Glomerular endothelial cell (primary cell): ENCODE measurements at places on chromosomes 4 and X. TPM values are rescaled to one million over a fixed set of nuclear protein-coding genes. Genes with fewer than 3 reads are reported as not detected.

DNA sequence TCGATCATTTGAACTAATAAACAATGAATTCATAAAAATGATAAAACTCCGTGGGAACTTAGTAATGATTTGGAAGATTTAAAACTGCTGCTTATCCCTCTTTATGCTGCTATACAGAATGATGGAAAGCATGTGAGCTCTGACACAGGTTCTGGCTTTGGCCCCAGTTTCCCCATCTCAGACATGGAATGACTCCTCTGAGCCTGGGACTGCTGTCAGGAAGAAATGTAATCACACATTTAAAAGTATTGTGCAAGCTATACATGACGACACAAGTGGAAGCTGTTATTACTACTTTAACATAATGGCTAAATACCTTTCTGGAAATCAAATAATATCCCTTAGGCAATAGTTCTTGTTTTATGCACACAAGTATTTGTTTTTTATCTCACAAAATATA is 161.7 kb downstream of the DCHS2 start:
- DNase-seq: no peak

DNA sequence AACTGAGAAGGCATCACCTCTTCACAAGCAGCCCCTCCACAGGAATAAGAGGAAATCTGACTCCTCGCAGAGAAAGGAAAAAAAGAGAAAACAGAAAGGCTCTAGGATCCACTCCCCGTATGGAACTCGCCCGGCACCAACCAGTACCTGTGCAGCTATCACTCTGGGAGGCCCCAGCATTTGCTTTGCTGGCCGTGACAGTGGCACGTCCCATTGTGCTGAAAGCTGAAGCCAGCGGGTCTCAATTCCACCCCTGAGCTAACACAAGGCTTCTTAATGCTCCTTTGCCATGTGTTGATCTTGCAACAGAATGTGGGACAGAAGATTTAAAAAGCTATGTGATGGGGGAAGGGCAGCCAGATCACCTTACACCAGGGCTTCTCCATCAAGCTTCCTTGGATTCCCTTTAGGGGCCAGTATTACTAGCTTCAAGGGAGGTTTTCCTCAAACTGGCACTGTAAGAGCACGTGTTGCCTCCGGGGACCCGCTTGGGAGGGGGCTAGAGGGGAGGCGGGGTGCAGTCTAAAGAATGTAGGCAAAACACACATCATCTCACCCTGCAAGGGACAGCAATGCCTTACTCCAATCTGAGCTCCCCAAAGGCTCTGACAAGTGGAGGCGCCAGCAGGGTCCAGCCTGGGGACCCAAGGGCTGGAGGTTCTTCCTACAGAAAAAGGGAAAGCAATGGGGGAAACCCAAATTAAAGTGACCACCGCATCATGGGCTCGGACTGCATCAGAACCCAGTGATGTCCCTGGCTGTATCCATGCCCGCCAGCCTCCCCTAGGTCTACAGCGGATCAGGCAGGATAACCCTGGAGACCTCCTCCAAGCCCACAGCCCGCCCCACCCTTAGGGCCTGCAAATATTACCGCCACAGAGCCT is 1.2 kb downstream of the USP46 start:
- DNase-seq: no peak

GRCh38 chrX:86002076-86002896 is 45.1 kb downstream of the CHM start:
- no peak for DNase-seq

DNA sequence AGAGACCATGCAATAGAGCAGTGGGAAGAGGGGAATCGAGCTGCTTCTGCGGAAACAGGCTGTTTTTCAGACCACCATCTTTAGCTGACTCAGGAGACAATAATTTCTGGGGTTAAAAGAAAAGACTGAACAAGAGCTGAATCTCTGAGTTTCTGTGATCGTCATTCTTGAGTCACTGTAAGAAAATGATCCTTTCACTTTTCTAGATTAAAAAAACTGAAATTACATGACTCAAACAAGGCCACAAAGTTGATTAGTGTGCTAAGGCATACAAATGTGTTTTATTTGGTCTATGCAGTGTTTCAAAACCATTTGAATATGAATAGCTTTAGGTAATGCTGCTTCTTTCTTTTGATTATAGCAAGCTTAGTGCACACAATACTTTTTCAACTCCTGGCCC is 194.4 kb upstream of the RPL34 start:
- DNase-seq: no peak

DNA sequence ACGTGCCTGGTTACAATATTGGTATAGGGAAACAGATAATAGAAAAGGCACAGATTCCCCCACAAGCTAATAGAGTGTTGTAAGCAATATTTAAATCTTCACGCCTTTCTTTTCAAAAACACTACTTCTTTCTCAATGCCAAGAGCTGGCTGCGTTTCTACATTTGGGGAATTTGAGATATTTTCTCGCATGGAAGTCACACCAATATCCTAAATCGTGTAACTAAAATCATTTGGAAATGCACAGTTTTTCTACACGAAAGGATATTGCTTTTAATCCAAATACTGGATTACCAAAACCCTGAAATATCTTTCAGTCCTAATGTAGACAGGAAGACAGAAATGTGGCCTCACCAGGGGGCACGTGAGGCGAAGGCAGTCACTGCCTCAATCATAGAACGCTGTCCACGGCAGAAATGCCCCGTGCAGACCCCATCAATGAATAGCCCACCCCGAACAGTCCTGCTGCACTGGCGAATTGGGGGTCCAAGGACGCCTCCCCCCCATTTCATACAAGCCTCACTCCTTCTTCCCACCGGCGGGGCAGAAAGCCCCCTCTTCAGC is 106.6 kb downstream of the NSUN7 start:
- no peak for DNase-seq

Gene SSX3
- total RNA-seq: not detected in 2 replicates

DNA sequence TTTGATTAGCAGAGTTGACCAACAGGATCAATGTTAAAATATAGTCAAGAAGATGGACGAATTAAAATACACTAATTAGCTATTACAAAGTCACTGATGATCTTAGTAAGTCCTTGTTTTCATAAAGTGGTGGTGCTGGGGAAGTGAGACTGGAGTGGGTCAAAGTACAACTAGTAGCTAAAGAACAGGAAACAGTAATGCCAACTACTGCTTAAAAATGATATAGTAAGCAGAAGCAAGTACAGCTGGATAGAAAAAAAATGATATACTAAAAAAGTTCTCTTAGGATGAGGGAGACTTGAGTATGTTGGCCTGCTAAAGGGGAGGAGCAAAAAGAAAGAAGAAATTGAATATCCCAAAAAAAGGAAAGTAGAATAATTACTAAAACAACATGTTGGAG is 580.8 kb upstream of the FTHL17 start:
- no peak for DNase-seq

GRCh38 chr4:8352368-8353157 is 83.0 kb downstream of the HTRA3 start:
- DNase-seq: no peak

- DNase-seq: no peak
These were observed 333.8 kb upstream of the GRIA3 start for GRCh38 chrX:122850326-122850725.

DNA sequence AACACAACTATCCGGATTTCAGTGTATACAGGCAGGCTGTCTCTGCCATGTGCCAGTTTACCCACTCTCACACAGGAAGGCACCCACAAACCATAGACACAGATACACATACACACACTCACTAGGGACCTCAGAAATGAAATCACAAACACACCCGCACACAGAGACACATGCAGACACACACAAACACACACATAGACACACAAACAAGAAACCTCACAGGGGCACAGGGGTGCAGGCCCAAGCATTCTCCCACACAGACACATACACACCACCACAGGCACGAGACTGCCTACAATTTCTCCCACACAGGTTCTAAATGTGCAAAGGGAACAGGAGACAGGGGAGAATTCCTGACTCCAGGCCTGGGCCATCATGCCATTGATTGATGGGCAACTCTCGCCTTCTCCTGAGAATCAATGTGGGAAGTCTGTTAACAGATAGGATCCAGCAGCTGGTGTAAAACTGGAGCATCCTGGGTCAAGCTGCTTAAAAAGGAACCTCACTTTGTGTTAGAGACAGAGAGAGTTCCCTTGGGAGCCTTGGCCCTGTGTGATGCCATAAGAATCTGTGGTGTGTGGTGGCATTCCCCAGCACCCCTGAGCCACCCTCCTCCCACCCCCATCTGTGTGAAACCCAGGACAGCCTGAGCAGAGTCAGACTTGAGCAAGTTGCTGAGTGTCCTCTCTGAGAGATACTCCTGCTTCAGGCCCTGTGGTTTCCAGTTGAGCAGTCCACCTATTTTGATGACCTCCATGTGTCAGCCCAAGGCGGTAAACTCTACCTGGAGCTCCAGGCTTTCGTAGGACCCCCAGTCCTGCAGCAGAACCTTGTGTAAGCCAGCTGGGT is 33.9 kb downstream of the NBDY start:
- no peak for DNase-seq

GRCh38 chr4:123507376-123507775 is 110.8 kb downstream of the SPRY1 start:
- no peak for DNase-seq

Gene PABPC1L2A
- not detected in 2 replicates for total RNA-seq

GRCh38 chr4:152255437-152255836 is 280.5 kb downstream of the FBXW7 start:
- no peak for DNase-seq

DNA sequence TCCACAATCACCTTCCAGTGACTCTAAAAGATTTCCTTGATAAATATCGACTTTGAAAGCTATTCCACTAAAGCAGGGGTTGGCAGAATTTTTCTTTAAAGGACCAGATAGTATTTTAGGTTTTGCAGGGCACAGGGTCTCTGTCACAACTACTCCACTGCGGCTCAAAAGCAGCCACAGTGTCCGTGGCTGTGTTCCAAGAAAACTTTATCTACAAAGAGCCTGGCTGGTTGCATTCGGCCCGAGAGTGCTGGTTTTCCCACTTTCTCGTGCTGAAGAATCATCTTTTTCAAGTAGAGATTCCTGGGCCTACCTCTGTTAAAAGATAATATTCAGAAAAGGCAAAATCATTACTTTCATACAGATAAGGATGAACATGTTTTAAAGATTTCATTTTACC is 55.6 kb downstream of the TSPAN7 start:
- DNase-seq: no peak

Gene XPNPEP2
- total RNA-seq: not detected in 2 replicates
